CD4-positive, alpha-beta T cell treated with Interleukin-6 at 100 ng/mL for 8 hours (primary cell): ENCODE measurements at places on chromosomes 2 and 18.

- DNase-seq = no peak
Measured at GRCh38 chr2:143839456-143839855, 680.5 kb downstream of the ZEB2 start.

DNA sequence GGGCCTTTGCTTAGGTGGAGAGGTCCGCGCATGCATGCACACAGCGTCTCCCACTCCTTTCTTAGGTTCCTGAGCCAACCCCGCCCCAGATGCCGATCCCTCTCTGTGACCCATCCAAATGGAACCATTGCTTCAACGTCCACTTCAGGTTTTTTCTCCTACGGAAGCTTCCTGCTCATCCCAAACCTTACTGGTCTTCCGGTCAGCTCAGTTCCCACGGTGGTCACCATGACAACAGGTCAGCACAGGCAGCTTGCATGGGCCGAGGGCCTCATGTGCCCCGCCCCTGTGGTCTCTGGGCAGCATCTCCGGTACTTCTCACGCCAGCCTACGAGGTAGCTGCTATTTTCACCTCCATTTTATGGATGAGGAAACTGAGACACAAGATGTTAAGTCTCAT, 163.7 kb downstream of the SOCS6 start:
- DNase-seq = no peak

- no peak for DNase-seq
Measured at GRCh38 chr2:234162861-234163260, 112.4 kb downstream of the SPP2 start.

DNA sequence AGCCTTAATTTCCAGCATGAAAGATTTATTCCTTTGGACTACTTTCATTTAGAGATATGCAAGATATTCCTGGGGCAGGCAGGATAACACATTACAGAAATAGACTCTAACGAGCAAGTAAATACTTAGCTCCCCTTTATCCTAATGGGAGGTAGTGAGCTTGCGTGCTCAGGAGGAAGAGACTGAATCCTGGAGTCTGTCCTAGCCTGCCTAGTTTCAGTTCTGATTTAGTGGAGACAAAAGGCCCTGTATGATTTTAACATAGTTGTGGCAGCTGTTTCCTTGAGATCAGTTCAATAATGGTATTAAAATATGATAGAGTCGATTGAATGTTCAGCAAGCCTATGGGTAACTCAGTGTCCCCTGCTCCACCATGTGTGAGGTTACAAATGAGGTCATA, 109.5 kb downstream of the FMNL2 start:
- no peak for DNase-seq

DNA sequence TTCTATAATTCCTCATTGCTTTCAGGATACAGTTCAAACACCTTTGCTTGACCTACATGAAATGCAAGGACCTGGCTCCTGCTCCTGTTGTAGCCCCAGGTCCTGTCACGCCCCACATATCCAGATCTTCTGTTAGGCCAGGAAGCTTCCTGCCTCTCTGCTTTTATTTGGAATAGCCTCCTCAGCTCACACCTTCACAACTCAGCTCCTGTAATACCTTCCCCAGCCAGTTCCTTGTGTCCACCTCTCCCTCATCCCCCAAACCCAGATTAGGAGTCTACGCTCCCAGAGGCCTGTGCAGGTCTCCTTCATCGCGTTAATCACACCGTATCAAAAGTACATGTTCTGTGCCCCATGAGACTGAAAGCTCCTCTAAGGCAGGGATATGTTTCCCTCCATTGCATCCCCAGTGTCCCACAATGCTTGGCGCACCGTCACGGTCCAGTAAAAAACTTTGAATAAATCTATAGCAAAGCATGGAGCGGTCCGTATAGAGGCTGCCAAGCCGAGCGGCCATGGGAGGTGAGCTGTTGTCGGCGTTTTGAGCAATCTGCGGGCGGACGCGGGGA, 371 bp downstream of the MDH1B start:
- no peak for DNase-seq

GRCh38 chr2:40474306-40474705, 22.4 kb upstream of the SLC8A1 start:
- DNase-seq = no peak

GRCh38 chr2:55923091-55923981, at the start of gene EFEMP1:
EFEMP1 (minus strand) TSS chr2:55923782; CDS start chr2:55922440, 1,342 bp downstream.
- no peak for DNase-seq

DNA sequence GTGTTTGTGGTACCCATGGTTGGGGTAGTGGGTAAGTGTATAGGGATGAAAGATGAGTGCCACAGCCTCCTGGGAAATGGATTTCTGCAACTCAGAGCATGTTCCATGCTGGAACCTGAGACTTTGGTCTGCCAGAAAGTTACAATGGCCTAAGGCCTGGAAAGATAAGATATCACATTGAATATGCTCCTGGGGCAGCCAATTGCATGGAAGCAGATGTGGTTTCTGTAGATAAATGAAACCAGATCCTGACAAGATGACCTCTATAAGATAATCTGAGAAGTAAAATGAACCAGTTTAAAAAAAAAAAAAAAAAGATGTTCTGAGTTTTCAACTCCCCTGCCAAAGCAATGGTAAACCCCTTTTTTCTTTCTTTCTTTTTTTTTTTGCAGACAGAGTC, 91.4 kb upstream of the NCK2 start:
- DNase-seq = no peak

DNA sequence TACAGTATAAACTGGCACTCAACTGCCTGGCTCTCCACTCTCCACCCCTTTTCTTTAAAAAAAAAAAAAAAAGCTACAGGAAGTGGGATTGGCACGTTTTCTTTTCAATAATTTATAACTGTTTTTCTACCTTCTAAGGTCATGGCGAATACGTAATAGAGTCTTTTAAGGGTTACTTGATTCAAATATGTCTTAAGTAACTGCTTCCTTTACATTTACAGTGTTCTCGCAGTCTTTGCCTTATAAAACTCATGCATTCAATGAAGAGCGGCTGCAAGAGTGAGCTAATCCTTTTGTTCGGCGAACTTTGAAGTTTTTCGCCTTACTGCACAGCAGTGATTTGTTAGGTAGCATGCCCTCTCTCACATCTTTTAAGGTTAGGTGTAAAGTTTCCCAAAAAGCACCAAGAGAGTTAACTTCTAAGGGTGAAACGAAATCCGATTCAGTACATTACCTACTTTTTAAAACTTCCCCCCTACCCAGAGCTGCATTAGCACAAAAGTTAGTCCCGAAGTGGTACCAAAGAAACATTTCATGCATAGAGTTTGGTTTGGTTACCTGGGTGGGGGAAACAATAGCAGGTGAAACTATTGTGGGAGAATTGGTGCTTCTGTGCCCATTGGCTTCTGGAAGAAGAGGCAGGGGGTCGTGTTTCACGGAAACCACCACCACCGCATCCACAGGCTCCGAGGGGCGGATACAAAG, 2.0 kb downstream of the KCTD1 start:
- DNase-seq = no peak

GRCh38 chr18:76384861-76385680, 110.0 kb downstream of the ZNF516 start:
- no peak for DNase-seq

DNA sequence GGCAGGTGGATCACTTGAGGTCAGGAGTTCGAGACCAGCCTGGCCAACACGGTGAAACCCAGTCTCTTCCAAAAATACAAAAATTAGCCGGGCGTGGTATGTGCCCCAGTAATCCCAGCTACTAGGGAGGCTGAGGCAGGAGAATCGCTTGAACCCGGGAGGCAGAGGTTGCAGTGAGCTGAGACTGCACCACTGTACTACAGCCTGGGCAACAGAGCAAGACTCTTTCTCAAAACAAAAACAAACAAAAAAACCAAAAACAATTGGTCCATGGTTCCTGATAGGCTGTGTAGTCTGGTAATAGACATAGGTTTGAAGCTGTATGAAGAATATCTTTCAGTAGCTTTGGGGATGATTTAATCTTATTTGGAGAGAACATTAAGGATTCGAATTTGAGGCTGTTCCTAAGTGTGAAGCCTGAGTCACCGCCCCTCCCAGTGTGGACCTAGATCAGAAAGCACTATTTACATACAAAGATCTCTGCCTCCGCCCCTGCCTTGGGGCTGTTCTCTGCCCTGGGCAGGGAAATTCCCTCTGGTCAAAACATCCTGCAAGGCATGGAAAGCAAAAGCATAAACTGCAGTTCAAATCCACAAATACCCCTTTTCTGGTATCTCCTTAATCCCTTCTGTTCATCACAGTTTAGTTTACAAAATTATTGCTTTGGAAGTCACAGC, 52.8 kb upstream of the PMAIP1 start:
- no peak for DNase-seq

DNA sequence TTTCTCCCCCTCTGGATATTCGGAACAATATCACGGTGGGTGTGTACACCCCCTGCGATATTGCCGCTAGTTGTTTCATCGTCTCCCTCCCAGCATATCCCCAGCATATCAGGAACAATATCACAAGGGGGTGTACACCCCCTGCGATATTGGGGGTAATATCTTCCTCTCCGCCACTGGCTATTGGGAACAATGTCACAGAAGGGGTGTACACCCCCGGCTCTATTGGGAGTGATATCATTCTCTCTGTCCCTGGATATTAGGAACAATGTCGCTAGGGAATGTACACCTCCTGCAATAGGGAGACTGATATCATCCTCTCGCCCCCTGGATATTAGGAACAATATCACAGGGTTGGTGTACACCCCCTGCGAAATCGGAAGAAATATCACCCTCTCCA, 1932.0 kb downstream of the SUCLG1 start:
- no peak for DNase-seq

DNA sequence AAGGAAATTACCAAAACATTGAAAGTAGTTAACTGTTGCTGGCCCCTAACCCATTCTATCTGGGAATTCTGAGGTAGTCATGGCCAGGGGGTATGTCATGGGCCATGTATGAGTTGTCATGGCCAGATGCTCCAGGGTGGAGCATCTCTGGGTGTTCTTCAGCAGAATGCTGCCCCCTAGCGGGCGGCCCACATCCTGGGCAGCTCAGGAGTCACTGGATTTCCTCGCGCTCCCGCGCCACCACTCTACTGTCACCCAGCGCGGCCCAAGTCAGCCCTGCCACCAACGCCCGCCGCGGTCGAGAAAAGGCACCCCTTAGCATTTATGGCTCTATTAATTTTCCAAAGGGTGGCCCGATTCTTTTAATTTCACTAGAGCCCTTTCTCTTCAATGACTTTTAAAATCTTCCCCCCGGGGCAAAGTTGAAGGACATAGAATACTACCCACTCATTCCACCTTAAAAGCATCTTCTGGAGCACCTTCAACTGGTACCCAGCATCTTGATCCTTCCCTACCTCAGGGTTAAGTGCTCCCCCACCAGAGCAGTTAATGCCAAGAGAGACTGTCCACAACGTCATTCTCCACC, 41.6 kb downstream of the PKDCC start:
- DNase-seq = no peak

DNA sequence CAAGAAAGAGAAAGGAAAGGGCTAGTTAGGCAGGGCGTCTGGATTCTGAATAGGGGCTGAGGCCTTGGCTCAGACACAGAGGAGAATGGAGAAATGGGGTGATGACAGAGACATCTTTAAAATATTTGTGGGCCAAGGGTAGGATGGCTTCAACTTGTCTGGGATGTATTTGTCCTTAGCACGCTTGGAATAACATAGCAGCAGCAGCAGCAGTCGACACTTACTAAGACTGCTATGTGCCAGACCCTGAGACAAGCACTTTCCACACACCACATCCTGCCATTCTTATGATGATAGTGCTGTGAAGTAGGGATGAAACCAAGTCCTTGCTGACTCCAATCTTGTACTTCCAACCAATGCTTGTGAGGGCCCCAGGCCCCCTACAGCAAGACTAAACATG, 2.6 kb downstream of the IL1RL1 start:
- DNase-seq = no peak

- DNase-seq = no peak
Measured at GRCh38 chr2:69477627-69478026, 40.4 kb upstream of the NFU1 start.

DNA sequence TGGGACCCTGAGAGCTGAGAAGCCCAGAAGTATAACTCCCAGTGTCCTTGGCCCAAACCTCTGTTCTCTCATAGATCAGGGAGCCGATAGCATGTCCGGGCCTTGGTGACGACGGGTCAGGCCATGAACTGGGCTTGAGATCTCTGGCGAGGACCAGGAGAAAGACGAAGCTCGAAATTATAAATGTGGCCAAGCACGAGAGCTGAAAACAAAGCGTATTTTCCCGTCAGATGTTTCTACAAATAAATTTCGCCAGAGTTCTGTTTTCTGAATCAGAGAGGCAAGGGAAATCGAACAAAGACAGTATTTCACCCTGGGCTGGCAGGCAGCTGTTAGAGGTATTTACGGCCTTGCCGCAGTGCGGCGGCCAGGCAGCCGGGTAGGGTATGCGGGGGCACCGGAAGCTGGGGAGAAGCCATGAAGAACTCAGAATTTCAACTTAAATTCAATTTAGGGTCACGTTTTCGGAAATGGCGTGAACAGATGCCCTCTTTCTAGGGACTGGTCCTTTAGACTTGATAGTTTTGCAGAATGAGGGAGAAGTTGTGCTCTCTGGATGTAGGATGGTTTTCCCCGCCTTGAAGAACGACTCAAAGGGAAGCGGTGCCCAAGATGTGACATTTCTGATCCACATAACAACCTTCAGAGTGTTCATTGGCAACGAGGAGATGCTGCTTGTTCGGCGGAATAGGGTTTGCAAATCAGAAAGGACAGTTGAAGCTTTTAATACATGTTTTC, 9.6 kb downstream of the HOXD8 start:
- DNase-seq = no peak

DNA sequence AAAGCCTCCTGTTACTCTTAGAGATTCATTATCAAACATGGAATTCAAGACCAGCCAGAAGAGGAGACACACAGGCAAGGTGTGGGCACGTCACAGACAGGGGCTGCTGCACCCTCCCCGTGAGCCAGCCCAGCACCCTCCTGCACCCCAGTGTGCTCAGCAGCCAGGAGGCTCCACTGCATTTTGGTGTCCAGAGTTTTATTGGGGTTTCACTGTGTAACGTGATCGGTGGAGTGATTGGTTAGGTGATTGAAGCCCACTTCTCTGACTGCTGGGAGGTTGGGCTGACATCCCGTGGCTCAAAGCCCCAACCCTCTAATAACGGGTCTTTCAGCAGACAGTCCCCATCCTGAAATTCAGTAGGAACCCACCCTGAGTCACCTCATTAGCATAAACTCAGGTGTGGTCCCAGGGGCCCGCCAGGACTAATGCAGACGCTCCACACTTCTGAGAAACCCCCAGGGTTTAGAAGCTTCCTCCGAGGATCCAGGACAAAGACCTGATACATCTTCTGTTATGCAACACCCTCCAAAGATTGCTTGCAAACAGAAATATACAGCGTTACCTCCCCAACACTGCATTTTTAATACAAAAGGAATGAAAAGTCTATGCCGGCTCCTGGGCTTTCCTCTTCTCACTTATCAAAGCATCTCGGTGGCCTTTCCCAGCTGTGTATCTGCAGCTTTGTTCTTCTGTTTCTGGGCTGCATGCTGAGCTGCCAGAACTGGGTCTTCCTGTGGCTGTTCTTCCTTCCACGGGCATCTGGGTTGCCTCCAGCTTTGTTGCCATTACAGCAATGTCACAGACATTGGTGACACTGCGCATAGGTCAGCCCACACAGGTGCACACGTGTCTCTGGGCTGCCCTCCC, 43.7 kb upstream of the SNED1 start:
- DNase-seq = no peak
